Epithelial cell of proximal tubule (primary cell): ENCODE measurements at places on chromosomes 2 and 18. TPM values are rescaled to one million over a fixed set of nuclear protein-coding genes. Genes with fewer than 3 reads are reported as not detected.

Gene UGT1A6
- 0.52 and 5.1 TPM in 2 replicates for total RNA-seq

Gene SPDYA
- not detected in 2 replicates for total RNA-seq

Gene G6PC2
- total RNA-seq, result not detected in 2 replicates

Gene FIGN
- 3.2 and 7.7 TPM in 2 replicates for total RNA-seq

Gene SULT1C4
- 22.9 and 50.1 TPM in 2 replicates for total RNA-seq

Gene EGR4
- total RNA-seq, result 0.07 TPM in 1 of 2 replicates, not detected in the other

Gene EN1
- not detected in 2 replicates for total RNA-seq

Gene EHBP1
- total RNA-seq, result 18.1 and 20.9 TPM in 2 replicates

Gene SCN9A
- total RNA-seq, result 0.87 and 2.1 TPM in 2 replicates

Gene AMMECR1L
- 10.7 and 14.0 TPM in 2 replicates for total RNA-seq

Gene CD8B2
- 0.29 TPM in 1 of 2 replicates, not detected in the other for total RNA-seq

Gene ANKAR
- total RNA-seq, result 1.4 and 2.0 TPM in 2 replicates

Gene GALNT3
- 28.7 and 48.7 TPM in 2 replicates for total RNA-seq

Gene CD28
- not detected in 2 replicates for total RNA-seq

Gene CCDC178
- total RNA-seq, result 0.58 TPM in 1 of 2 replicates, not detected in the other

Gene ITPRIPL1
- total RNA-seq, result 7.7 and 10.3 TPM in 2 replicates

Gene PAX8
- total RNA-seq, result 109 and 127 TPM in 2 replicates

Gene CPS1
- 2.2 and 2.8 TPM in 2 replicates for total RNA-seq

Gene MYO5B
- 34.1 and 48.4 TPM in 2 replicates for total RNA-seq

Gene CD8A
- not detected in 2 replicates for total RNA-seq

Gene VWC2L
- total RNA-seq, result not detected in 2 replicates

Gene COPS9
- total RNA-seq, result 274 and 409 TPM in 2 replicates

Gene OR6B2
- not detected in 2 replicates for total RNA-seq

Gene CCDC102B
- total RNA-seq, result 0.17 and 0.43 TPM in 2 replicates
